ENCODE measurements at places on chromosomes 2 and 18.

DNA sequence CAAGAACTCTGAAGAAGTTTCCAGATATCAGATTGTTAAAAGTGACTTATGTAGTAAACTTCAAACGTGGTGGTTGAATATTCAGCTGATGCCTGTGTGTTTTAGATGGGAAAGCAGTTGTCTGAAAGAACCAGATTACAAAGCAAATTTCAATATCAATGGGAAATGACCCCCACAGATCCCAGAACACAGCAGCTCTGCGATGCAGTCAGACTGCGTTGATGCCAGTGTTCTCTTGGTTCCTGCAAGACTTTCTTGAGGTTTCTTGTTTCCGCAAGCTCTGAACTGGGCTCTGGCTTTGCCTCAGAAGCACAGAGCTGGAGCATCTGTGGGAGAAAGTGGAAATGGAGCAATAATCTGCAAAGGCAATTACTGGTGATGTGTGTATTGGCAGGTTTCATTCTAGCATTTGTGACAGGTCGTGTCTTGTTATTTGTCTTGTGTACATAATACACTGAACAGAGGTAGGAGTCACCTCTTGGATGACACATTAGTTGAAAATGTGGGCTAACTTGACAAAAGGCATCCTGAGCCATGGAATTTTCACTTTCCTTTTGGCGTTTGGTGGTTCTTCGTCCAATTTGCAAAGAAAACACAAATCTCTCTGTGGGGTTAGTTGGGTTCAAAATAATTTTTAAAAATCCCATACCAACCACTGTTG lies 10.8 kb upstream of the LYPD6B start:
- DNase-seq = no peak

- no peak for DNase-seq
These were observed 48.3 kb upstream of the ZC3H15 start for GRCh38 chr2:186437719-186438118.

DNA sequence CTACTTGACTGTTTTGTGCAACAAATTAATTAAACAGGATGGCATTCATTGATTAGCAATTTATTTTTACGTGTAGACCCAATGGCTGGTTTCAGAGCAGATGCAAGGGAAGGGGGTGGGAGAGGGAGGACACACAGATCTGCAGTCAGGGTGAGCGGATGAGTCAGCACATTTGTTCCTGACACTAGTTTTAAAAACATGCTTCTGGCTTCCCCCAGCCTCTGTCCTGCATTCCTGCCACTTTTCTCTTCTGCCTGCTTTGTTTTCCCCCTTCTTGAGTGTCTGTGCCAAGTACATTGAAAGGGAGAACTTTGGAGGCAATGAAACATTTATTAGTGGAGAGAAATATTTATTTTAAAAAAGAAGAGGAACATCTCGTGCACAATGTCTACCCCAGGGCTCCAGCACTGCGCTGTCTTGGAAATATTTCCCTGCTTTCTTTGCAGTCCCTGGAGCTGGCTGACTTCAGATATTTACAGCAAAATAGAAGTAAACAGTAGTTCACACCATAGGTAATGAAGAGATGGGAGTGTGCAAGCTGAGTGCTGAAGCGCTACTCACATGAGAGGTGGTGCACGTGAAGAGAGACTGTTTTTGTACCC lies 52.2 kb downstream of the NRP2 start:
- peak; percentile 88 for DNase-seq

GRCh38 chr2:227971619-227972230 lies 100.3 kb downstream of the DAW1 start:
- no peak for DNase-seq

DNA sequence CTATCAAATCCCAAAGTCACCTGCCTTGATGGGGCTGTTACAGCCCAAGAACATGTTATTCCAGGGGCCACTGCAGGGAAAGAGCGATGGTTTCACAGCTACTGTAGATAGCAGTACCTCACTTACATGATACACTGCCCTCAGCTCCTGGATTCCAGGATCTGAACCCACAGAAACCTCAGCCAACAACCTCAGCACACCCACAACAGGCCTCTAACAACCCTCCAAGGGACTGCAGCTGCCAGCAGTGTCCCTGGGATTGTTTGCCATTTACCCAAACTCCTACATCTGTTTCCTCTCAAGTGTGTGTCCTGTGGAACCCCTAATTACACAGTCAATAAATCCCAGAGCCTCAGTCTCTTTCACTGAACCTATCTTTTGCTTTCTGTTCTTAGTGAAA lies 28.2 kb downstream of the OSBPL1A start:
- DNase-seq = peak; percentile 17

DNA sequence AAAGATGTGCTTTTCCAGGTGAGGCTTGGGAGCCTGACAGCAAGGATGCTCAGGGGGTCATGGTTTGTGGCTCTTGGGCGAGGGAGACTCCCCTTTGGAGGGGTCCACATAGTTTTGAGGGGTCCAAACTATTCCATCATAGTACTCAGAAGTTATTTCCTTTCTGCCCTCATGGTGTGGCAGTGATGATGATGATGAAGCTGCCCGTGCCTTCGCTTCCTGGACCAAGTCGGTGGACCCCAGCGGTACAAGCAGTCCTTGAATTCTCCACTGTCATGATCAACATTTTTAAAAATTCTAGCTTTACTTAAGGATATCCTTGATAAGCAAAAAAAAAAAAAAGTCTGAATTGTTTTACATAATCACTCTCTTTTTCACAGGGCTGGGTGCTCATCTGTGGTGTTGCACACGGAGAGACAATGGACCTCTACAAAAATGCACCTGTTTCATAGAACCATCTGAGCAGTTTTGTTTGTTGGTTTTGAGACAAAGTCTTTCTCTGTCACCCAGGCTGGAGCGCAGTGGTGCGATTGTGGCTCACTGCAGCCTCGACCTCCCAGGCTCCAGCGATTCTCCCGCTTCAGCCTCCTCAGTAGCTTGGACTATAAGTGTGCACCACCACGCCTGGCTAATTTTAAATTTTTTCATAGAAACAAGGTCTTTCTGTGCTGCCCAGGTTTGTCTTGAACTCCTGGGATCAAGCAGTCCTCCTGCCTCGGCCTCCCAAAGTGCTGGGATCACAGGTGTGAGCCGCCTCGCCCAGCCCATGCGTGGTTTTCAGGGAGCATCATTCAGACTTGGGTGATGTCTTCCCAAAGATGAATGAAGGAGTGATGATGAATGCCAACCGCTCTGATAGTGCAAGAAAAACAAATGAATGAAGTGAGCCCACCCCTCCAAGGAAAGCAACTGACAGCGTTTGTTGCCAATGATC lies 271.4 kb upstream of the HDAC4 start:
- no peak for DNase-seq

- DNase-seq = no peak
These were observed 31.8 kb upstream of the LYPD1 start for GRCh38 chr2:132701810-132702209.

DNA sequence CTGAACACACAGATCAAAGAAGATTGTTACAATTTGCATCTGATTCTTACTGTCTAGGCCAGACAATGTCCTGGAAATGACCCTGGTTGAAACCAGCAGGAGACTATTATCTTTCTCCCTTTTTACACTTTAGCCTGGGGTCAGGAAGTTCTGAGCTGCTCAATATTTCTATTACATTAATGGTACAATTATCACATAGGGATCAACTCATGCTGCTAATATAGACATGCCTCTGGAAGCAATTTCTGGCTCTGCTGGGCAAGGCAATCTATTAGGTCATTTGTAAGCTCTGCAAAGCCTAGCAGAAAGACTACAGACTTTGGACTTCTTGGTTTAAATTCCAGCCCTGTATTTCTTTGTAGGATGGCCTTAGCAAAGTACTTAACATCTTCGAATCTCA lies 205.3 kb downstream of the LRP1B start:
- DNase-seq = no peak

- DNase-seq = peak; percentile 62
These were observed 880.7 kb downstream of the SUCLG1 start for GRCh38 chr2:83578405-83578804.

DNA sequence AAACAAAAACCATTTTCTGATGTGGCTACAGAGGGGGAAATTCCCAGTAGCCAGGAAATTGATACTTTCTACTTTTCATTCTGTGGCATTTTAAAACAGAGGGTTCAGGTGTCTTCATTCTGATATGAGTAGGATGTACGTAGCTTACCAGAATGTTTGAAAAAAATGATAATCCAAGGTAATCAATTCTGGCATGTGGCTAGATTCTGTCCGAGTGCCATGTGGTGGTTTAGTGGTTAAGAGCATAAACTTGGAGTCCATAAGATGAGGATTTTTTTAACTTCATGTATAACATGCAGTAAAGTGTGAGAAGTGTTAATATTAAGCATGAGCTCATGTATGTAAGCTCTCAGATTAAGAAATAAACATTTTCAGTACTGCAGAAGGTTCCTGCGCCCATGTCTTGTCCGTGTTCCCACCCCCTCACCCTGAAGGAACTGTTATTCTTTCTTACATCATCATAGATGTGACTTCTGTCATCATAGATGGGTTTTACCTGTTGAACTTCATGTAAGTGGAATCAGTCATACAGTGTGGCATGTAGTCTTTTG lies 4.5 kb downstream of the B3GNT2 start:
- no peak for DNase-seq

GRCh38 chr2:55175254-55176093 lies 56.6 kb downstream of the CLHC1 start:
- peak; percentile 69 for DNase-seq

- DNase-seq = no peak
These were observed 33.8 kb upstream of the GALNT5 start for GRCh38 chr2:157223624-157224205.

- peak; percentile 39 for DNase-seq
These were observed 130.4 kb upstream of the ZFP36L2 start for GRCh38 chr2:43356774-43357173.

DNA sequence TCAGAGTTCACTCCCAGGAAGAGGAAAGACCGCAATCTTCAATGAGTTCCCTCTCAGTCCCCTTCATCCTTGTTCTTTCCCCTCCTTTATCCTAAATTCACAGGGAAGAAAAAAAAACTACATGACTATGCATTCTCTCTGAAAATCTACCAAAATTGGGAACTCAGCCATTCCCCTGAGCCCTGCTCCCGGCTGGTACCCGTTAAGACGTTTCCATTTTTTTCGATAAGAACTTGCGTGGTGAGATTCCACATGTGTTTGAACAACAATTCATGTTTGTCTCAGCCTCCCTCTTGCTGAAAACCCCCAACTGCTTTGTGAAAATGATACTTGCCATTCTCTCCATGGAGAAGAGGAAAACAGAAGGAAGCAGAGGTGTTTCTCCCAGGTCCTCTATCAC lies 318.7 kb upstream of the ID2 start:
- no peak for DNase-seq

DNA sequence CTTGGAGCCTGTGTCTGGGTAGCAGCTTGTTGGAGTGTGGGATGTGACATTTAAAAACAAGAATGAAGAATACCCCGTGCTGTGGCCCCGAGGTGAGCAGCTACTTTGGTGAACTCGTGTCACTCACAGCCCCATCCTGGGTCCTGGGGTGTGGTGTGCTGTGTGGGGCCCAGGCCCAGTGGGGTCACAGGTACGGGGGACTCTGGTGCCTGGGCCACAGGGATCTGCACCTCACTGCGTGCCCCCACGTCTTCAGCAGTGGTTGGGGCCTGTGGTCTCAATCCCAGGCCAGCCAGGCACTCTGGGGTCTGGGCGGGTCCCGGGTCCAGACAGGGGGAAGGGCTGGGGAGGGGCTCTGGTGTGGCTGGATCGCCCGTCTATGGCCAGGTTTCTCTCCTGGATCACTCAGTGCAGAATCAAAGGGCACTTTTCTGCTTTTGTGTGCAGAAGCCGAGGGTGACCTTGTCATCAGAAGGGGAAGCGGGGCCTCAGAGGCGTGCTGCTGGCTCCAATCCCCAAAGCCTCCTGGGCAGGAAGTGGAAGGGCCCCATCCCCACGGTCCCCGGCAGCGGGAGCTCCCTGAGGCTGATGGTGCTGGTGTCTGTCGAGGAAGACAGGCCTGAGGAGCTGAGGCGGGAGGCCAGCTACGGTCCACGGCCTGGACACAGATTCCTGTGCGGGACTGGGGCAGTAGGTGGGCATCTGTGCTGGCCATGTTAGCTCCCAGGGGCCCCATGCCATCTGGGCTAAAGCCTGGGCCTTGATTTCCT lies 1.4 kb downstream of the GPR35 start:
- DNase-seq = no peak

DNA sequence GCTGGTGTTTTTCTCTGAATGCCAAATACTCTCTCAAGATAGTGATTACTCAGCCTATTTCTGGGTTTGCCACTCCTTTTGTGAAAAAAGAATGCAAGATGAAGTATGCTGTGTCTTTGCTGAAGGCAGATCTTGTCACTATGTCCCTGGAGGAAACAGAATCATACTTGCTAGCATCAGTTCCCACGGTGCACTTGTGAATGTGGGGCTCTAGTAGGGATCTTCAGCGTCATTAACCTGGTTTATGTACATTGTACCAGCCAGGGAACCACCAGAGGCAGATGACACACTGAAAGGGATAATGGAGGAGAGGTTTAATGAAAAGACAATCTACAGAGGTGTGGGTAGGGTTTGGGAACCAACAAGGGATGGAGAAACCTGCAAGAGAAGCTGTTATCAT lies 131.0 kb upstream of the CXCR4 start:
- no peak for DNase-seq

- DNase-seq = peak; percentile 17
These were observed 16.9 kb upstream of the VPS54 start for GRCh38 chr2:64036034-64036705.

GRCh38 chr18:379681-380330 lies 112.0 kb upstream of the THOC1 start:
- DNase-seq = no peak

- peak; percentile 52 for DNase-seq
These were observed 220.7 kb downstream of the CAMKMT start for GRCh38 chr2:44582363-44583008.

DNA sequence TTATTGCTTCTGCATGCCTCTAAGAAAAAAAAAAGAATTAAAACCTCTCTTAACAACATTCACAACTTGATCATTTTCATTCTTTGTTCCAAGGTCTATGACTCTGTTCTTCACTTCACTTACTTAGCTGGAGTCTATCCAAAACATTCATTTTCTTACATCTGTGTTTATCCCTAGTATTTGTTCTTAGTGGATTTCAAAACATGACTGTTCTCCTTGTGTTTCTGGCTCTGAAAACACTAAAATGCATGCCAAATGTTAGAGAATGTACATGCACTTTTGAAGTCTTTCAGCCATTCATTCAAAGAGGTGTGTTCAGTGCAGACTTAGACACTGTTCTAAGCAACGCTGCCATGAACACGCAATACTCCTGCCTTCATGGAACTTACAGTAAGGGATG lies 138.8 kb downstream of the CNTNAP5 start:
- DNase-seq = no peak

- no peak for DNase-seq
These were observed 45.0 kb downstream of the SDC1 start for GRCh38 chr2:20179755-20180594.

All from fibroblast of gingiva (primary cell).